ENCODE measurements at places on chromosomes 7 and 10.

DNA sequence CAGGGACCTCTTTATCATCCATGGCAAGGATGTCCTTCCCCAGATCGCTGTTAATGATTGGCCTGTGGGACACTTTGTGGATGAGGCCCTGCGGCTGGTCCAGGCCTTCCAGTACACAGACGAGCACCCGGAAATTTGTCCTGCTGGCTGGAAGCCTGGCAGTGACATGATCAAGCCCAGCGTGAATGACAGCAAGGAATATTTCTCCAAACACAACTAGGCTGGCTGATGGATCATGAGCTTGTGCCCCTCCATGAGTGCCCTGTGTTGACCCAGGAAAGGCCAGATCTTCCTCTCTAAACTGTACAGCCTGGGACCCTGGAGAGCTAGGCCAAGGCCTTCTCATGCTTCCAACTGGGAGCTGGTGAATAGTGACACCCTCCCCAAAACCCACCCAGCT is 124.1 kb downstream of the CUL2 start:
- DNase-seq = no peak

GRCh38 chr10:120735773-120736371 is 115.3 kb upstream of the WDR11 start:
- DNase-seq = no peak

DNA sequence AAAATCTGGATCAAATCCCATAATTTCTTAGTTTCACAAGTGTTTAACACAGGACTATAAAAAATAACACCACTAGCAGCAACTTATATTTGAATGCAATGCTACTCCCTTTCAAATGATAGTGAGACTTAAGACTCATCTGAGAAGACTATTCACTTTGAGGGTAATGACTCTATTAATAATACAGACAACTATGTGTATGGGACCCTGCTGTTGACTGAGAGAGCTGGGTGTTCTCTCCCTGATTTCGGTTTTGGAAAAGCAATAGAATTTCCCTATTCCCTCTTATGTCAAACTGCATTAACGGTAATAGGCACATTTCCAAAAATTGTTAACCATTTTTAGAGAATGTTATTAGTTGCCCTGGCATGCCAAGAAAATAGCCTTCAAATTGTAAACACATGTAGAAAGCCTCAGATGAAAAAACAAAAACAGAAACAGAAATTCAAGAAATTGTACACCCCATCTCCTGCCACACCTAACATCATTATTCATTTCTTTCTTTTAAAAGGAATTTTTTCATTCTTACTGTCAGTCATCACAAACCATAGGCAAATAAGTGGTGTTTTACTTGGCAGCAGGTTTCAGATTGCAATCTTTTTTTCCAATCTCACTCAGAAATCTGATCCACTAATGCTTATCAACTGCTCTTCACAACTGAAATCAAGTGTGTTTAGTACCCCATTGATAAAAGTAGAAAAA is 153.7 kb downstream of the TFPI2 start:
- DNase-seq = no peak

GRCh38 chr10:74460812-74461211 is 309.8 kb downstream of the ADK start:
- no peak for DNase-seq

DNA sequence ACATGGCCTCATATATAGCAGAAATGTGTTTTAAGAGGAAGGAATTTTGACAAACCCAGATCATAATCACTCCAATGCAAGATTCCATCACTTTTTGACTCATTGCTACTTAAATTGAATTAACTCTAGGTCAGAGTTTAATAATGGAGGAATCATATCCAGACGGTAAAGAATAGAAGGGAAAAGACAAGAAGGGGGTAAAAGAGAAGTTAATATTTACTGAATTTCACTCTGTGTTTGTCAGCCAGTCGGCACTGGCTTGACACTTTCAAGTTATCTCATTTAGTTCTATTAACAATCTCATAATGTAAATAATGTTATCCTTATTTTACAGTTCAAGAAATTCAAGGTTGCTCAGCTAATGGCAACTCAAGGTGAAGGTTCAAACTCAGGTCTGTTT is 147.5 kb downstream of the SEMA3A start:
- DNase-seq = no peak

GRCh38 chr7:132609906-132610520 is 33.7 kb upstream of the PLXNA4 start:
- DNase-seq = no peak

GRCh38 chr7:70052691-70053090 is 454.4 kb downstream of the AUTS2 start:
- DNase-seq = no peak

DNA sequence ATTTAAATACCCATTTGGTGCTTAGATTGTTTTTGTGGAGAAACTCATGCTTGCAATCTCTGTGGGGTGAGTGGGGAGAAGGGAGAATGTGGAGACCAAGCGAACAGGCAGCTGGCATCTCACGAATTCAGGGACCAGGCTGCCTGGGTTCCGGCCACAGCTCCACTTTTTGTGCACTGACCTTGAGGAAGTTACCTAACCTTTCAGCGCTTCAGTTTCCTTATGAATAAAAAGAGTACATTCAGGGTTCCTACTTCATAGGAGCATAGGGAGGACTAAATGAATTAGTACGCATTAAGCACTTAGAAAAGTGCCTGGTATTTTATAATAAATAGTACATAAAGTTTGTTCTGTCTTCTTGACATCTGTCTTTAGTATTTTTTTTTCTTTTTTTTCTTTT is 72.5 kb downstream of the PRTFDC1 start:
- DNase-seq = no peak

- no peak for DNase-seq
These were observed 51.2 kb downstream of the PDE1C start for GRCh38 chr7:32018845-32019578.

- DNase-seq = no peak
These were observed 9.6 kb downstream of the PDZD8 start for GRCh38 chr10:117365612-117366011.

DNA sequence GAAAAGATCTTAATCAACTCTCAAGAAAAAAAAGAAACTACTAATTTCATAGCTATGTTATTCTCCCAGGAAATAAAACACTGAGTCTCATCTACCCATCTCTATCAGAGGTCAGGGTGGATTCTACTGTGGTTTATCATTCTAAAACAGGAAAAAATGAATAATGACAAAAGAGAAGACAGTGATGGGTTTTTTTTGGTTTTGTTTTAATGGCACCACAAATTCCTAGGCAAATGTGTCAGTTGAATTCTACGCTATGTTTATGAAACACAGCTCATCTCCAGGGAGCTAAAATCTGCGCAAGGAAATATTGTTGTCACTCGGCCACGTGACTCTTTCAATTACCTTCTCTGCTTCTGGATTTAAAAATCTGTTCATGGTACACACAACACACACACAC is 393.4 kb upstream of the SORCS1 start:
- no peak for DNase-seq

DNA sequence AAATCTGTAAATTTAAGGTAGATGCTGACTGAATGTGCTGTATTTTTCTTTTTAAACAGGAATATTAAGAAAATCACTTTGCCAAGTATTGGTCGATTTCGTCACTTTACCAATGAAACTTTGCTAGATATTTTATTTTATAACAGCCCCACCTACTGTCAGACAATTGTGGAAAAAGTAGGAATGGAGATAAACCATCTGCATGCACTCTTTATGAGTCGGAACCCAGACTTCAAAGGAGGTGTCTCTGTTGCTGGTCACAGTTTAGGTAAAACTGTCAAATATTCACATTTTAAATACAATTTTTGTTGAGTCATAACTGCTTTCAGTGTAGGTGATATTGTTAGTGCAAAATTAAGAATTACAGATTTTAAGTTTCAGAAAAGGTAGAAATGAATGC is 25.2 kb downstream of the SEC23IP start:
- no peak for DNase-seq

DNA sequence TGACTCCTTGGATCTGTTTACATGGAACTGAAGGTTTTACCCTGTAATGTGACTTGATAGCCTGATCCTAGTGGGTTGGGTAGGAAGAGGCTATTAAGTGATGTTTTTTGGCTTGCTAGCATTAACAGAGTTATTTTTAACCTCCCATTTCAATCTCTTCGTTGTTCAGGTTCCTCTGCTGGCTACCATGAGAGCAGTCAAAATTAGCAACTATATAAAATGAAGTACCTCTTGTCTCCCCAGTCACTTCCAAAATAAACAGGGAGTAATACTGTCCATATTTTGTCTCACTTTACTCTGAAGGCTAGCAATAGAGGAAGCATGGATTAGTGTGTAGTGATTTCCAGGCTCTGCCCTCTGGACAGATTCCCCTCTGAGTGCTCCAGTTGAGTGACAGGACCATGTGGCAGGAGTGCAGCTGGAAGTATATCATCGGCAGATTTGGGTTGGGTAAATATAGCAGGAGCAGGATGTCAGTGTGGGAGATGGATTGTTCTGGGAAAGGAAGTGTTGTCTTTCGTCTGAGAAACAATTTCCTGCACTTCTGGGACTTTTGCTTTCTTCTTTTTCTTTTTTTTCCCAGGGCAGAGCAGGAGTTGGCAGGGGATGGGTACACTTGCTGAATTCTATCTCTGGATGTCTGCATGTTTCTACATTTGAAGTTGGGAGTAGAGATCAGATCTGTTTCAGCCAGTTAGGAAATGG is 35.2 kb downstream of the GBF1 start:
- DNase-seq = no peak

- no peak for DNase-seq
These were observed 57.4 kb upstream of the HECTD2 start for GRCh38 chr10:91352760-91353159.

- DNase-seq = no peak
These were observed 404.2 kb downstream of the THSD7A start for GRCh38 chr7:11427686-11428273.

DNA sequence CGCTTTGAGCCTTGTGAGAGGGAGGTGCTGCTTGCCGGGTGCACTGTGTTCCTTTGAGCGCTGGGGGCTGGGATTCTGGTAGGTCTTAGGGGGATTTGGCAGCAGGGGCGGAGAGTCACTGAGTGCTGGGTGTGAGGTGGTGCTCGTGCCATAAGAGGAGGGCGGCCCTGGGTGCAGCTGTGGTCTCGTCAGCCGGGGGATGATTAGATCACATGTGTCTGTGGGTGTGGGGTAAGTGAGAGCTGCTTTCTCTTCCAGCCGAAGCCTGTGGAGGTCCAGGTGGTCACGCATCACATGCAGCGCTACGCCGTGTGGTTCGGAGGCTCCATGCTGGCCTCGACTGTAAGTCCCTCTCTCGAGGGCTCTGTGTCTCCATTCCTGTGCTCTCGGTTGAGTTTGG is 93.7 kb downstream of the ACTR3B start:
- no peak for DNase-seq

DNA sequence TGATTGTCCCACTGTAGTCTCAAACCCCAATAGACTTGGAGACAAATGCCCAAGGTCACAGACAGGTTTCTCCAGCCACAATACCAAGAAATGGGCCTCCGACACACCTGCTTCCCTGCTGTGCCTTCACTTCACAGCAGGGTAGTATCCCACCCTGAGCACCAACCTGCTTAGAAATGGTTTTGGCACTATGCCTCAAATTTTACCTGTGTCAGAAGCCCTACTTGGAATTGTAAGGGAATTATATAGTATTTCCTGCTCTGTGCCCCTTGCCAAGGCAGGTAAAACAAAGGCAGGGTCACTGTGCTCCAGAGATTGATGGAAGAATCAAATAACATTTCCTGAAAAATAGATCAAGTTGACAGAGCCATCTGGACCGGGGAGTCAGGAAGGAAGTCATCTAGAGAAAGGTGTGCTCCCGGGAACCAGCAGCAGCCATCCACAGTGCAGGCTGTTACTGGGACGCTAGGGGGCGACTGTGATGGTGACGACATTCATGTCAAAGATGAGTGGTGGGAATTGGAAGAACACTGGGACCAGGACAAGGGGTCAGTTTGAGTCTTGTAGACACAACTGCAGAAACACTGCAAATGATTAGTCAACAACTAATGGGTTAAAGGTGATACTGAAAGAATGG is 117.8 kb upstream of the AKR1E2 start:
- DNase-seq = no peak

DNA sequence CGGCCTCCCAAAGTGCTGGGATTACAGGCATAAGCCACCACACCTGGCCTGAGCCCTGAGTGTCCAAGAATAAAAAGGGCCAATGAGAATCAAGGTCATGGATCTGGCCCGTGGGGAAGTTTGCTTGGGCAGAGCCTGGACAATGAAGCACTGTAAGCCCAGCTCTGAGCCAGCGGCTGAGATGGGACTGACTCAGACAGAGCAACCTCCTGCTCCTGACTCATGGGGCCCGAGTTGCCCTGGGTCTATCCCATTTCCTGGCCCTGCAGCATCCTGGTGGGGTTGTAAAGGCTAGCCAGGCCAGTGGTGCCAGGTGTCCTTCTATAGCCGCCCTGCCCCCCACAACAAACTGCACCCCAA is 5.2 kb upstream of the MYH16 start:
- no peak for DNase-seq

DNA sequence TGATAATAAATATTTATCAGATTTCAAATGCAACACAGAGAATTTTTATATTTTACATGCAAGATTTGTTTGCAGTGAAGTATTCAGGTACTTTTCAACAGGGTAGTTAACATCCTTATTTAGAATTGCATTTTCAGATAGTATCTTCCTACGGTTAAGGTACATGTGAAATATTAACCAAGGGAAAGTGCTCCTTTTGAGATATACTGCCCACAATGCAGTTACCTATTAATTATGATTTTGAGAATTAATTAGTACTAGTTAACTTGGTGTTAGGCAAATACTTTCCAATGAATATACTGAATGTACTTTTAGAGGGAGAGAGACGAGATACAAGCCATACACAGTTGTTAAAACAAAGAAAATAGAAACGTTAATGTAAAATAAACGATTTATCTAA is 206.2 kb upstream of the YAE1 start:
- no peak for DNase-seq

- DNase-seq = no peak
These were observed 58.4 kb downstream of the JCAD start for GRCh38 chr10:30000802-30001571.

DNA sequence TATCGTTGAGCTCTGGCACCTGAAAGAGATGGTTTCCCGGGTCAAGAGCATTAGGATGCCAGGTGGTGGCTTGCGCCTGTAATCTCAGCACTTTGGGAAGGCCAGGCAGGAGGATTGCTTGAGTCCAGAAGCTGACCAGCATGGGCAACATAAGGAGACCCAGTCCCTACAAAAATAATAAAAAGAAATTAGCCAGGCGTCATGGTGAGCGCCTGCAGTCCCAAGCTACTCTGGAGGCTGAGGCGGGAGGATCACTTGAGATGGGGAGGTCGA is 6.1 kb upstream of the KCP start:
- no peak for DNase-seq

DNA sequence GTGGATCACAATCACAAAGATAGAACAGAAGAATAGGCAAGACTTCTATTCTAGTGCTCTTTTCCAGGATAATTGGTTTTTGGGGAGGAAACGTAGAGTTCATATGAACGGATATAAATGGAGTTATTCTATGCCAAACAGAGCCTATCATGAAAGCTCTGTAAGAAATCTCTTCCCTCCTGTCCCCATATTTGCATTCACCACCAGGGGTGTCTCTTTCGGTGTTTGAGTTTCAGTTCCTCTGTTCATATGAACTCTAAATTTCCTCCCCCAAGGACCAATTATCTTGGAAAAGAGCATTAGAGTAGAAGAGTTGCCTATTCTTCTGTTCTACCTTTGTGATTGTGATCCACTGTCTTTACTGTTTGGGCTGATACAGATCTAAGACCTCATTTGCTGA is 48.3 kb upstream of the CDC14C start:
- no peak for DNase-seq

- no peak for DNase-seq
These were observed 13.0 kb downstream of the MCMBP start for GRCh38 chr10:119859420-119860258.

GRCh38 chr7:119594956-119595355 is 678.0 kb upstream of the KCND2 start:
- no peak for DNase-seq

All from cortex of kidney (tissue), 1 donor.